Stimulated activated CD4-positive, alpha-beta T cell treated with anti-CD3 and anti-CD28 coated beads, TNF-alpha, amount 100 ng/mL, for 1 hour (primary cell): ENCODE measurements at places on chromosomes 7 and 10.

DNA sequence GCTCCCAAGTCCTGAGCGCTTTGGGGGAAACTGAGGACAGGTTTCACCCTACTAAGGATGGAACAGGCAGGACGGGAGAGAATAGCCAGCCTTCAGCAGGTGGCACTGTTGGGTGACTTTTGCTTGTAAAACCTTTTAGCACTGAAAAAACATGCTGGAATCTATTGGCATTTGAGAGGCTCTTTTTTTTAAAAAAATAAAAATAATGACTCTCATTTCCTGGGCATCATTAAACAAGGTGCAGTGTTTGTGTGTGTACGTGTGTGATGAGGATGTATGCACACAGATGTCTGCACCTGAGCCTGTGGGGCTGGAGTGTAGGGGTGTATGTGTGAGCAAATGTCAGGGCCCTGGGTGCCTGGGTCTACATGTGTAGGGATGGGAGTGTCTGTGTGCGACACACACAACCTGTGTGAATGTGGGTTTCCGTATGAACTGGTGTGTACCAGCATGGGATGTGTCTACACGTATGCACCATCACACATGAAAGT is 177.9 kb downstream of the RPS24 start:
- no peak for DNase-seq

GRCh38 chr7:142923391-142923790 is 10.2 kb downstream of the TRPV5 start:
- no peak for DNase-seq

DNA sequence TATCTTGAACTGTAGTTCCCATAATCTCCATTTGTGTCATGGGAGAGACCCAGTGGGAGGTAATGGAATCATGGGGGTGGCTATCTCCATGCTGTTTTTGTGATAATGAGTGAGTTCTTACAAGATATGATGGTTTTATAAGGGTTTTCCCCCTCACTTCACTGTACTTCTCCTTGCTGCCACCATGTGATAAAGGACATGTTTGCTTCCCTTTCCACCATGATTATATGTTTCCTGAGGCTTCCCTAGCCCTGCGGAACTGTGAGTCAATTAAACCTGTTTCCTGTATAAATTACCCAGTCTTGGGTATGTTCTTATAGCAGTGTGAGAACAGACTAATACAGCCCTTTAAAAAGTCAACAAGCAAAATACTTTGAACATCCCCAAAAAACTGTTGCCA is 427.7 kb downstream of the HTR7 start:
- DNase-seq = no peak

DNA sequence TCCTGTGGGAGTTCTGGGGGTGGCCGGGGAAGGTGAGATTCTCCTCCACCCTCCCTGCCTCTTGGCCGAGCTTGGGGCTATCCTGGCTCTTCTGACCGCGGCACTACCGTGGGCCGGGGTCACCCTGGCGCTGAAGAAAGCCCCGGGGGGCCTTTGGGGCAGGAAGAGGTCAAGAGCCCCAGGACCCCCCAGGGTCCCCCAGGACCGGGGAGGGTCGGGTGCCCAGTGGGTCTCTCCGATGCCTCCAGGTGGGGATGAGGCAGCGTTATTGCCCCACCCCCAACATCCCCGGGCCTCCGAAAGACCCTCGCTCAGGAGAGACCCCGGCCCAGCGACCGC is 439 bp upstream of the KNDC1 start:
- no peak for DNase-seq

GRCh38 chr7:101099969-101100781 is 14.9 kb downstream of the TRIM56 start:
- DNase-seq = no peak
